A549 treated with RU486 at 1 μM for 4 hours (cell line): ENCODE measurements at places on chromosomes 13 and 19. TPM values are rescaled to one million over a fixed set of nuclear protein-coding genes. Genes with fewer than 3 reads are reported as not detected.

Gene CACNA1A
- total RNA-seq, result 0.07 to 0.37 TPM (median 0.25 TPM) in 4 of 5 replicates, not detected in the other

Gene LILRB3
- 0.16 to 0.28 TPM in 2 of 5 replicates, not detected in the others for total RNA-seq

Gene NLRP7
- not detected in 5 replicates for total RNA-seq

Gene KANK3
- total RNA-seq, result 4.0 to 4.7 TPM (median 4.3 TPM) in 5 replicates

Gene TMEM238
- 3.2 to 11.8 TPM (median 11.4 TPM) in 5 replicates for total RNA-seq
